Mesenteric fat pad (tissue), 1 donor: ENCODE measurements at places on chromosomes 3 and 15. TPM values are rescaled to one million over a fixed set of nuclear protein-coding genes. Genes with fewer than 3 reads are reported as not detected.

LSMEM2 gene
- not detected for total RNA-seq

SNX33 gene
- total RNA-seq, result 25.1 TPM

CPLX3 gene
- total RNA-seq, result not detected

SERINC4 gene
- 0.22 TPM for total RNA-seq

DNA sequence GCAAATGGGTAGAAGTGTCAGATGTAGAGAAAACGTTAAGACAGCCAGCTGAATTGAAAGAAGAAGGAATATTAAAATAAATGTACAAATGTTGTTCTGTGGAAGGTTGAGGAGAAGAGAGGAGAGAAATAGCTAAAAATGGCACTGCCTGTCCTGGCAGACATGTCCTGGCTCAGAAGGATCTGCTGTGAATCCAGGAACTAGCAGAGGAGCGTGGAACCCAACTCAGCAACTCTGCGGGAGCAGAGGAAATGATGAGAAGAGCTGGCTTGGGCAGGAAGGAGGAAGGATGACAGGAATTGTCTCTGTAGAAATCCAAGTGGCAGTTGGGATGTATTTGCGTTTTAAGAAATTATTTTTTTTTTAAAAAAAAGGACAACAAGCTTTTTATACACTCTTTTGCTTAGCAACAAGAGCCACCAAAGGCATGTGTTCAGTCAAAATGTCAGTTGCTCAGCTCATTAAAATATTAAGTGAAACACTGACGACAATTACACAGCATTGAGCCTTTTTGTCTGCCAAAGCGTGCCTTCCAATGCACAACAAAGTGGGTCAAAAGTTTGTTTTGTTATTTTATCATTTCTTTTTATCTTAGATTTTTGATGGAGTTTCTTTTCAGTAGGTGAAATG is 16.1 kb downstream of the NANOGP8 start:
- no peak for DNase-seq

DNA sequence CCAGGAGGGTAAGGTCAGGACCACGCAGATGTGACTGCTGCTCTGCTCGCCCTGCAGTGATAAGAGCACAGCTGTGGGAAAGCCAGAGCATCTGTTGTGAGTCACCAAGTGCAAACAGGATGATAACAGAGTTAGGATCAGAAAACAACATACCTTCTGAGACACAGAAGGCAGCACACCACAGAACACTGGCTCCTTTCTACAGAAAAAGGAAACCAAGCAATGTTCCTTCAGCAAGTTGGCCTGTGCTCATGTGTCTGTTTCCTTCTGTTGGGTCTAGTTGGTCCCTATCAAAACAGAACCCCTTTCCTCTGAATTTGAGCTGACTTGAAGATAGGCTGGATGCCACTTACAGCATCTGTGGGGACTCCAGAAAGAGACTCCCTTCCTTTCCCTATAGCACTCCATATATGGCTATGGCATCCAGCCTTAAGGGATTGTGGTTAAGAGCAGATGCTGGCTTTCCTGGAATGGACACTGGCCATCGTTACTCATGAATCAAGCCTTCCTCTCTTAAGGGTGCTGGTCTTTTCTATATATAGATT is 440.7 kb upstream of the THBS1 start:
- DNase-seq, result no peak

DNA sequence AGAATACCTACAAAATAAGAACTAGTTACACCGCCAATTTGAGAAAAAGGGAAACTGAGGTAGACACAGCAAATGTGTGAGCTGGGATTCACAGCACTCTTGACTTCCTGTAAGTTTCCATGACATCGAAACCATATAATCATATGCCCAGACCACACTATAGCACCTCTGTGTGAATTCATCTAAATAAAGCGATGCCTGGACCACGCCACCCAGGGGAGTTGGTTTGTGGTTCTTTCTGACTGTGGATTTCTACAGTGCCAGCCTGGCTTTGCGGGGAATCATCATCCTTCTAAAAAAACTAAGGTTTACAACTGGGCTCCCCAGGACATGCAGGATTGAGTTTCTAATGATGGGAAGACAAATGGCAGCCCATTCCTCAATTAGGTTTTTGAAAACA is 23.5 kb upstream of the CA12 start:
- DNase-seq, result no peak

DNA sequence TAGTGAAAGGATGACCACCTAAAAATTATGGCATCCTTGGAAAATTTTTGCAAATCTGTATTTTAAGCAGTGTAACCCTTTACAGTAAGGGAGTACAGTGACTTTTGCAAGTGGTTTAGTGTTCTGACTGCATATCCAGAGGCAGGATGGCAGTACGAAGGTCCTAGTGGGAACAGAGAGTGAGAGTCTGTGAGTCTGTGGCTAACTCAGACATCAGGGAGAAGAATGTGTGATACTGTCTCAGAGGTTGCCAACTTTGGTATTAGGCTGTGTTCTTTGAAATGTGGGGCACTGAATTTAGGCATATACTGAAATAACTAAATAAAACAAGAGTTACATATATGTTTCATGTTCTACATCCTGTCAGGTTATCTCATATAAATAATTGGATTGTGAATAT is 25.7 kb downstream of the PRKCI start:
- no peak for DNase-seq

GRCh38 chr3:36652104-36652503 is 112.2 kb downstream of the DCLK3 start:
- DNase-seq, result no peak

- DNase-seq, result no peak
Observed at GRCh38 chr3:111579495-111579894, 15.7 kb downstream of the ZBED2 start.

DNA sequence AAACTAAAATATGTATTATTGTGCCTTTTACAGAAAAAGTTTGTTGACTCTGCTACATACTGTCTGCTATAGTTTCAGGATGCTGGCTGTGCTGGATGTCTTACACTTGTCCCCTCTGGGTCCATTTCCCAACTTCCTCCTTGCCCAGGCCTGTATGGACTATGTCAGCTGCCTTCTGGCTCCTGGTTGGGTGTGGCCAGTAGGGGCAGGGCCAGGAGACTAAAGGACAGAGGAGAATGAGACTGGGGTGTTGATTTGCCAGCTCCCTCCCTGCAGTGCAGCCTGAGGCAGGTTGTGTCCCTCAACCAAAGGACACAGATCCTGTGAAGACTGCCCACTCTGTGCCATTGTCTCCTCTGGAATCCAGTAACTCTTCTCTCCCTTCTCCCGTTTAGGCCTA is 90.6 kb upstream of the UBE2E2 start:
- no peak for DNase-seq

GRCh38 chr3:17065881-17066280 is 181.1 kb downstream of the PLCL2 start:
- no peak for DNase-seq

GRCh38 chr15:57322602-57323250 is 53.6 kb upstream of the CGNL1 start:
- DNase-seq, result no peak
